ENCODE measurements at places on chromosomes 11 and 22.

DNA sequence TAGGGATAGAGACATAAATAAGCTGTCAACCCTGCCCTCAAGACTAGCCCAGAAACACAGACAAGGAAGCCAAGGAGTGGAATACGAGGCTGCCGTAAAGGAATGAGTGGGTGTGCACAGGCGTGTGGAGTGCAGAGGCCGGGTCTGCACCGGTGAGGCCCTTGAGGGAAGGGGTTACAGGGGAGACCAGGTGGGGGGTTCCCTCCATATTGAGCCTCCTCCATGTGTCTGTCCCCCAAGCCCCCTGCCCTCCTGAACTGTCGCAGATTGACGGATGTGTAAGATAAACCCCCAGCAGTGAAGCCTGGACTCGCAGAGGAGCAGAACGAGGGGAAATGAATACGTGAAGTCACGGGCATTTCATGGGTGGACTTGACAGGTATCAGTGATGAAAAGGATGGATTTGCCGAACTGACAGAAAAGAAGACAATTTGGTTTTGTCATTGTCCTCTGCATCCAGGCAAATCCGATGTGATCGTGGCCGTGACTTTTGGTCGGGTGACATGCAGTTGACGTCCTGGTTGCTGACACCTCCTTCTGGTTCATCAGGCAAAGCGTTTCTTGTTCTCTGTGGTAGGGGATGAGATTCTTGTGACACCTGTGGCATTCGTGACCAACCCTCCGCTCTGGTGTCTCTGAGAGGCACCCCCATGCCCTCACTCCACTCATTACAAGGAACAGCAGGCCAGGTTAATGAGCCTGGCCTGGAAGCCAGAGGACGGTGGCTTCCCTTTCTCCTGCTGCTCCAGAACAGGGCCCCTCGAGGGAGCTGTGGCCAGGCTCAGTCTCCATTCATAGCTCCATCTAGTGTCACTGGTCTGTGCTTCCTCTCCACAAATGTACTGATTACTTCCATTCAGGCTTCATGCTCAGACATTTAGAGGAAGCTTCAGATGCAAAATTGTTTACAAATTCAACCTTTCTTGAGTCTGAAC is 223.1 kb upstream of the B3GAT1 start:
- no peak for DNase-seq

GRCh38 chr22:35977136-35977535 is 51.5 kb downstream of the RBFOX2 start:
- DNase-seq = no peak

- DNase-seq = no peak
Measured at GRCh38 chr11:1388763-1389102, 1.0 kb upstream of the BRSK2 start.

GRCh38 chr11:27281740-27282590 is 81.0 kb downstream of the CCDC34 start:
- no peak for DNase-seq
